T-helper 2 cell (primary cell): ENCODE measurements at places on chromosomes 5 and 9.
A peak's percentile ranks its signal among the peaks of the same experiment; 100 is the strongest.

- no peak for DNase-seq
These were observed 47.5 kb downstream of the SERINC5 start for GRCh38 chr5:80208381-80208780.

- DNase-seq, result peak; percentile 18
These were observed 483 bp downstream of the G3BP1 start for GRCh38 chr5:151772029-151772845.

GRCh38 chr5:115857626-115858349 lies 16.1 kb downstream of the AP3S1 start:
- no peak for DNase-seq

DNA sequence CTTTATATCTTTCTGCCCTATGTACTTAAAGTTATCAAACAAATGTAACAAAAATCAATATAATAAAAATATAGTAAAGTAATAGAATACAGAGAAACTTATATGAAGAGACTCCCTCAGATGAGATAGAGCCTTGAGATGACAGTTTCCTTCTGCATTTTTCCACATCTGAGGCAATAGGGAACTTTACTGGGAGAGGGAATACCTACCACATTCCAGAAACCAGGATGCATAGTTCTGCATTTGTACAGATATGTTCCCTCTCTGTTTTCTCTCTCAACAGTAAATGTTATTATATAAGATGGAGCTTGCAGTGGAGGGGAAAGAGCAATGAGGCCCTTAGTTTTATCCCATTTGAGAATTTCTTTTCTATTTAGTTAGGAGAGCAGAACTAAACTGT lies 109.6 kb upstream of the KCNN2 start:
- DNase-seq, result no peak

DNA sequence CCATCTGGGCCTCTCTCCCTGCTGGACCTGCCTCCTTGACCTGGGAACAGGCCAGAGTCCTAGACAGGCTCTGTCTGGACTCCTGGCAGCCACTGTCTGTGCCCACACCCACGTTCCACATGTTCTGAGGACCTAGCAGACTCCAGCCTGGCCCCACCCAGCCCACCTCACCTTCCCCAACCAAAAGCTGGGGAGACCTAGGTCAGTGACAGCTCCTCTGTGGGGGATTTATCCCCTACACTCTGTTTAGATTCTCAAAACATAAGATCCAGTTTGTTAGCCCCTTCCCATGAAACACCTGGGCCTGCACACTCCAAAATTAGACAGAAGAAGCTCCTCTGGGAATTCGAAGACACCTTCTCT lies 59.8 kb upstream of the ADAMTS2 start:
- no peak for DNase-seq

GRCh38 chr5:43231977-43232376 lies 40.0 kb downstream of the NIM1K start:
- no peak for DNase-seq

GRCh38 chr5:143290125-143290524 lies 113.4 kb downstream of the NR3C1 start:
- no peak for DNase-seq

DNA sequence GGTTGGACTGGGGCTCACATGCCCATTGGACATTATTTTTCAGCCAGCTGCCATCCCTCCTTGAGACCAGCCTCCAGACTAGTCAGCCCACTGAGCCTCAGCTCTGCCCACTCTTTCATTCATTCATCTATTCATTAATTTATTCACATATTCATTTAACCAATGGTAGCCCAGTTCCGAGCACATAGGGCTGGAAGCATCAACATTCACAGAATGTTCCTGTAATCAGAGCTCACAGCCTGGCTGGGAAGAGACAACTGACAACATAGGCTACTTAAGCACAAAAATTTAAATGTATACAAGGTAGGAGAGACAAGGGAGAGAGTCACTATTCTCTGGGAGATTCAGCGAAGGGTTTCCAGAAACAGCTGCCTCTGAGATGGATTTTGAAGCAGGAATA lies 17.0 kb upstream of the PBX3 start:
- no peak for DNase-seq

DNA sequence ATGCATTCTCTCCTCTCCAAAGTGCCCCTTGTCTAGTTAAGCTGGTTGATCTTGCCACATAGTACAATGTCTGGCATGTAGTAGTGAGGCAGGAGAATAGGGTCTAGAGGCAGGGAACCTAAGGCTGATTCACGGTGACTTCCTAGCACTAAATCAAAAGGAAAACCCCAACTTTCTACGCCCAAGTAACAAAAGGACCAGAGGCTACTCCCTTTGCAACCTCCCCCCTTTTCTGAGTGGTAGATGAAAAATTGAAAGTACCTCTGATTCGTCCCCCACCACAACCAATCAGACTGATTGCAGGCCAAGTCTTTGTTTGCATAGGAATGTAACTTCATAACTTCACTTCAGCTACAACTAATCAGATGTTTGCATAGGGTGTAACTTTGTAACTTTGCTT lies 278.8 kb downstream of the PSAT1 start:
- no peak for DNase-seq

DNA sequence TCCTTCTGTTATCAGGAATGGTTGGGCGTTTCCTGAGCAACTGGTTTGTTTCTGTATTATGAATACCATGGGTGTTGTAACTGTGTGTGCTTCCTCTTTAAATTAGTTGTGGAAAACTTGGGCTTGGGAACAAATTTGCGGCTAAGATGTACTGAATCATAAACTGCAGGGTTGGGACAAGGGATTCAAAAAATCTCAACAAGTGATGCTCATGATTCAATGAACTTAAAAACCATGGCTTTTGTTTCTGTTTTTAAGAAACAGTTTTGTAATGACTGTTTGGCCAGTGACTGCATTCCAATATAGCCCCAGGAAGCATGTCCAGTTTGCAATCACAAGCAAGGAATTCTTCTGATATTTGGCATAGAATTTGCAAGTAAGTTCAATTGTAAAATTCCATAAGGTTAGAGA lies 657.5 kb upstream of the WWC1 start:
- no peak for DNase-seq

GRCh38 chr5:174436750-174437149 lies 287.6 kb upstream of the MSX2 start:
- DNase-seq, result no peak

DNA sequence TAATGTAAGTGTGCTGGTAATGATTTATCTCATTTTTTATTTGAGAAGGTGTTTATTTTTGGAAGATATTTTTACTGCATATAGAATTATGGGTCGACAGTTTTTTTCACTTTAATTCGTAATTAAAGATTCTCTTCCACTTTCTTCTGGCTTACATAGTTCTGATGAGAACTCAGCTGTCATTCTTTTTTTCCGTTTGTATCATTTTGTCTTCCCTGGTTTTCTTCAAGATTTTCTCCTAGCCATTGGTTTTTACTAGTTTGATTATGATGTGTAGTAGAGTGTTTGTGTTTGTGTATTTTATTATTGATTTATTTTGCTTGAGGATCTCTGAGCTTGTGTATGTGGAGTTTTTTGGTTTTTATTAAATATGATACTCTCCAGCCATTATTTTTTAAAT lies 21.7 kb downstream of the SLF1 start:
- no peak for DNase-seq

GRCh38 chr5:173866858-173867679 lies 21.1 kb upstream of the CPEB4 start:
- DNase-seq, result no peak

- DNase-seq, result no peak
These were observed 449.1 kb downstream of the PSAT1 start for GRCh38 chr9:78746010-78746409.

DNA sequence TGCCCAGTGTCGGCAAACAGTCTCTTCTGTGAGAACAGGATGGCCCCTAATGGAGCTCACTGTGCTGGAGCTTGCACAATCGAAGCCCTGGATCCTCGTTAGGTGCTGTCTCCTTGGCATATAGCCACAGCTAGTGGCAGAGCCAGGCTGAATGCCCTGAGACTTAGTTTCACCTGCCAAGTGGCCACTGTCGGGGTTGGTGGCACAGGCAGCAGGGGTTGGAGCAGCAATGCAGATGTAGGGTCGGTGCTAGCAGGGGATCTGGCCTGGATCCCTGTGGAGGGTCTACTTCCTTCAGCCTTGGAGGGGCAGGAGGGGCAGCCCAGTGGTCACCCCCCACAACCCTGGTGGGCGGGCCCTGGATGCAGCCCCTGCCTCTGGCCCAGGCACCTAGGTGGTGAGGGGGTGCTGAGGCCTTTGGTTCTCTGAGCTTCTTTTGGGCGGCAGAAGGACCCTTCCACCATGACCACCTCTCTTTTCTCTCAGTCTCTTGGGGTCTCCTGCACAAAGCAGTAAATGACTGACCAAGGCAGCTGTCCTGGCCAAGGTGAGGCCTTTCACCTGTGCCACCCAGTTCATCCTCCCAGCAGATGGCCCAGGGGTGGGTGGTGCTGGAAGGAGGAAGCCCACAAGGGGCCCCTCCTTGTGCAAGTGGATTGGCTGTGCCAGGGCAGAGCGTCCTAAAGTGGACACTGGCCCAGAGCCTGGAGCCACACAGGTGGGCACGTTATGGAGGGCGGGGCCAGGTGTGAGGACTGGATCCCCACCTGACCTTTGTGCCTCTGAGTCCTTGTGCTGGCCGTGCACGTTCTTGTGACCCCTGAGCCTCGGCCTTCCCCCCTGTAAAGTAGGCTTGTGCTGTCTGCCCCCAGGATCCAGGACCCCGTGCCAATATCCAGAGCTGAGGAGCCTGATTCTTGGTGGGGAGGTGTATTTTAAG lies 44.8 kb downstream of the PHF2 start:
- no peak for DNase-seq

DNA sequence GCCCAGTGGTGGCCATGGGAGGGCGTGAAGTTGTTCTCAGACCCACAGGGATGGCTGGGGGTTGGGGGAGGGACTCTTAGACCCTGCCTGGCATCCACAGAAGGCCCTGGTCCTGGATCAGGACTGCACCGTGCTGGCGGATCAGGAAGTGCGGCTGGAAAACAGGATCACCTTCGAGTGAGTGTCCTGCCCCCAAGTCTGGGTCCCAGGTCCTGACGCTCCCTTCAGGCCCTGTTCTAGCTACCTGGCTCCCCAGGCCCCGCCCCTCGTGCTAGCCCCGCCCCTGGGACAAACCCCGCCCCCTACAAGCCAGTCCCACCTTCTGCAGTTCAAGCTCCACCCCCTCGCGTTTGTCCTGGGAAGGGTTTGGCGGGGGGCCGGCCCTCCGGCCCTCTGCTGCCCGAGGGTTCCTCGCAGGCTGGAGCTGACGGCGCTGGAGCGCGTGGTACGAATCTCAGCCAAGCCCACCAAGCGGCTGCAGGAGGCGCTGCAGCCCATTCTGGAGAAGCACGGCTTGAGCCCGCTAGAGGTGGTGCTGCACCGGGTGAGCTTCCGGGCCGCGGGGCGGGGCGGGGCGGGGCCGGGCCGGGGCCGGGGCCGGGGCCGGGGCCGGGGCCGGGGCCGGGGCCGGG lies 12.9 kb downstream of the RGS14 start:
- peak; percentile 66 for DNase-seq
